ENCODE measurements at places on chromosomes 13 and 19.
A peak's percentile ranks its signal among the peaks of the same experiment; 100 is the strongest.

- H3K27me3 ChIP-seq, result no peaks in the 10 kb centered on the region
- peak overlapping the region; percentile 75 for H3K27ac ChIP-seq
- H3K4me3 ChIP-seq, result no peak overlapping the region
- peak; percentile 95 for DNase-seq
Measured at GRCh38 chr19:19120308-19121231, 17.7 kb downstream of the TMEM161A start.

GRCh38 chr13:51734786-51735185 lies 69.2 kb downstream of the DHRS12 start:
- H3K27ac ChIP-seq, result no peak overlapping the region
- no peak overlapping the region for H3K4me3 ChIP-seq
- H3K36me3 ChIP-seq, result no peaks in the 10 kb centered on the region
- no peak for DNase-seq
- no peaks in the 10 kb centered on the region for H3K27me3 ChIP-seq

DNA sequence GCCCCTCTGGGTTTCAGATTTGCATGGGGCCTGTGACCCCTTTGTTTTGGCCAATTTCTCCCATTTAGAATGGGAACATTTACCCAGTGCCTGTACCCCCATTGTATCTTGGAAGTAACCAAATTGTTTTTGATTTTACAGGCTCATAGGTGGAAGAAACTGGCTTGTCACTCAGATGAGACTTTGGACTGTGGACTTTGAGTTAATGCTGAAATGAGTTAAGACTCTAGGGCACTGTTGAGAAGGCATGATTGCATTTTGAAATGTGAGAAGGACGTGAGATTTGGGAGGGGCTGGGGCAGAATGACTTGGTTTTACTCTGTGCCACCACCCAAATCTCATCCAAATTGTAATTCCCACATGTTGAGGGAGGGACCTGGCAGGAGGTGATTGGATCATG lies 258.8 kb downstream of the NHLRC3 start:
- no peak overlapping the region for H3K4me3 ChIP-seq
- H3K4me1 ChIP-seq, result no peaks in the 10 kb centered on the region
- no peaks in the 10 kb centered on the region for H3K36me3 ChIP-seq
- H3K27me3 ChIP-seq, result no peaks in the 10 kb centered on the region
- H3K27ac ChIP-seq, result no peak overlapping the region

DNA sequence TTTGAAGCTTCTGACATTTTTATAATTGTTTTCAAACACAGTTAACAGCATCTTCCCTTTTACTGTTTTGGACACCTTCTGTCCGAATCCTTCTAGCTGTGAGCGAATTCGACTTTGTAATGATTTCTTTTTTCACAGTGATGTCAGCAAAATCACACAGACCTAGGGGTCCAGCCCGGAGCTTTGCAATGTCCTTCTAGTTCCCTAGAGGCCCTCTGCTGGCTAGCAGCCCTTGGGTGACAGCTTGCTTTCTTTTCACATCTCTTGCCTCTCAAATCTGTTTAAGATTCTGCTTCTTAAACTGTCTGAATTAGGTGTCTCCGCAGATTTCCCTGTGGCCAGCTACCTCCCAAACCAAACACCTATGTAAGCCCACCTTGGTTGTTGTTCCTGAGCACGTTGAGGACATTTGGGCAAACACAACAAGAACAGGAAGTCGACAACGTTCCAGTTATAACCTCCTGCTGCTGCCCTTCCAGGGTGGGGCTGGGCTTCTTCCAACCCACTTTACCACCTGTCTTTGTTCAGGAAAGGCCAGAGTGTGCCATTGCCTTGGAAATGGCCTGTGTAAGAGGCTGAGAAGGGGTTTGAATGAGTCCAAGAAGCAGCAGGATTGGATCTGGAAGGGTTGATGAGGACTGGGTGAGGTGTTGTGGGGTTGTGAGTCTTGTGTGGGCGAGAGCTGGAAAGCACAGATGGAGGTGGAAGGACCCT lies 123.1 kb downstream of the ATP8A2 start:
- no peaks in the 10 kb centered on the region for H3K27me3 ChIP-seq
- no peaks in the 10 kb centered on the region for H3K36me3 ChIP-seq
- DNase-seq, result no peak

GRCh38 chr19:16382775-16383543 lies 58.3 kb downstream of the KLF2 start:
- peak overlapping the region; percentile 92 for H3K27ac ChIP-seq
- H3K4me1 ChIP-seq, result peaks cover 31% of the 10 kb centered on the region

DNA sequence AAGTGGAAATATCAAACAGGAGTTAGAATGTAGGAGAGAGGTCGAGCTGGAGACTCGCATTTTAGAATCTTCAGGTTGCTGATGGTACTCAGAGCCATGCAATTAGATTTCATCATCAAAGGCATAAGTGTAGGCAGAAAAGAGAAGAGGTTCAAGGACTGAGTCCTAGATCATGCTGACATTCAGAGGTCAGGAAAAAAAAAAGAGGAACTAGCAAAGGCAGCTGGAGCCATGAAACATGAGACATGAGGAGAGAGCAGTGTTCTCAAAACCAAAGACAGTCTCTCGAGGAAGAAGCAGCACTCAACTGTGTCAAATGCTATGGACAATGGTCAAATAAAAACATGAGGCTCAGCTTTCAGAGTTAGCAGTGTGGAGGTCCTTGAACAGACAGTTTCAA lies 12.4 kb upstream of the TPP2 start:
- H3K36me3 ChIP-seq, result no peaks in the 10 kb centered on the region
- no peak overlapping the region for H3K27ac ChIP-seq

GRCh38 chr19:14118165-14119051 lies 846 bp upstream of the PRKACA start:
- no peaks in the 10 kb centered on the region for H3K27me3 ChIP-seq
- no peaks in the 10 kb centered on the region for H3K36me3 ChIP-seq
- H3K4me3 ChIP-seq, result peak overlapping the region; percentile 24

GRCh38 chr19:31810536-31811109 lies 461.4 kb upstream of the TSHZ3 start:
- H3K4me3 ChIP-seq, result no peak overlapping the region
- H3K4me1 ChIP-seq, result no peaks in the 10 kb centered on the region
- no peak for DNase-seq
- H3K36me3 ChIP-seq, result no peaks in the 10 kb centered on the region
- H3K27ac ChIP-seq, result no peak overlapping the region
- no peaks in the 10 kb centered on the region for H3K27me3 ChIP-seq

DNA sequence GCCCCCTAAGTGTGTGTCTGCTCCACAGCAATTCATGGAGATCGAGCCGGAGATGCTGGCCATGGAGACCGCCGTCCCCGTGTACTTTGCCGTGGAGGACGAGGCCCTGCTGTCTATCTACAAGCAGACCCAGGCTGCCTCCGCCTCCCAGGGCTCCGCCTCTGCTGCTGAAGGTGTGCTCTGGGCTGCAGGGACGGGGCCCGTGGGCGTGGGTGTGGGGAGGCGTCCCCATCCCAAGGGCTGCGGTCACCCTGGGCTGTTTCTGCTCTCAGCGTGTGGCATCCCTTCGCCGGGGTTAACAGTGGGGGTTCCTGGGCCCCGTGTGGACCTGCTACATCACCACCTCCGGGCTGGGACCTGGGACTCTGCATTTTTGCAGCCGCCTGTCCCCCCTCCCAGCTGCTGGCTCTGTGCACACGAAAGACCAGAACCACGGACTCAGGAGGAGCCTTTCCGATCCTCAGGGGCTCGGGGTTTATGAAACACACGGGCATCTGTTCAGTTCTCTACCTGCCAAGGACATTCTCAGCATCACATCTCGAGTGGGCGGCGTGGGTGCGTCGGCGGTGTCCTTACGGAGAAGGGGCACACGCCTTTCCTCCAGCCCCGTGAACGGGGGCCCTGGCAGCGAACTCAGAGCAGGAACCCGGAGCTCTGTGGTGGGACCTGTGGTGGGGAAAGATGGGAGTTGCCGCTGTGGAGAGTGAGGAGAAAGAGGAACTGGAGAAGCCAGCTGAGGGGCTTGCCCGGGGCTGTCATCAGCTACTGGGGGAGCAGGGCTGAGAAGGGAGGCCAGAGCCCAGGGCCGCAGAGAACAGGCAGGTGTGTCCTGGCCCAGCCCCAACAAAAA lies 7.8 kb downstream of the NCLN start:
- H3K4me3 ChIP-seq, result no peak overlapping the region
- H3K4me1 ChIP-seq, result no peaks in the 10 kb centered on the region
- H3K27ac ChIP-seq, result no peak overlapping the region
- H3K36me3 ChIP-seq, result no peaks in the 10 kb centered on the region

- no peaks in the 10 kb centered on the region for H3K4me1 ChIP-seq
- no peaks in the 10 kb centered on the region for H3K36me3 ChIP-seq
- H3K27me3 ChIP-seq, result no peaks in the 10 kb centered on the region
- no peak overlapping the region for H3K4me3 ChIP-seq
Measured at GRCh38 chr19:48544856-48545750, 6.9 kb upstream of the SULT2B1 start.

DNA sequence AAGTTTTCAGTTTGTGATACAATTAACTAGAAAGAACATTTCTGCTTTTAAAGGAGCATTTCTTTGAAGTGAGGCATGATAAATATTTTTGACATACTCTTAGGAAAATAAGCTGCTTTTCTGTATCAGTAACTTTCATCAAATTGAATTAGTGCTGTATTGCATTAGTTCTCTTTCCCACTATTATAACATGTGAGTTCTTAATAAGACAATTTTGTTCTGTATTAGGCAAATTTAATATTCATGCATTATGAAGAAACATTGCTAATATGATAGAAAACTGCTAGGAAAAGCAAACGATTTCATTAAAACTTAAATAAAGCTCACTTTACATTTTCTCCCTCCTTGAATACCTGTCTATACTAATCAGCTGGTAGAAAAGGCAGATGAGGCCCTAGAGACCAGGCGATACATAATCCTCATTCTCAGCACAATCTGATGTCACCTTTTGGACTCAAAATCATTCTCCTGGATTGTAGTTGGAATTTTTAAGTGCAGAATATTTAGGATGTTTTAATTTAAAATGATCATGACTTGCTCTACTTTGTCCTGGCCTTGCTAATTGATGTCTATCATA lies 1636.8 kb downstream of the PCDH9 start:
- no peak for DNase-seq
- H3K4me3 ChIP-seq, result no peak overlapping the region
- H3K4me1 ChIP-seq, result peaks cover 22% of the 10 kb centered on the region
- no peaks in the 10 kb centered on the region for H3K27me3 ChIP-seq
- H3K27ac ChIP-seq, result peak overlapping the region; percentile 20
- H3K36me3 ChIP-seq, result no peaks in the 10 kb centered on the region

- H3K27me3 ChIP-seq, result peaks cover 12% of the 10 kb centered on the region
- no peaks in the 10 kb centered on the region for H3K36me3 ChIP-seq
- DNase-seq, result peak; percentile 38
- H3K4me3 ChIP-seq, result no peak overlapping the region
- H3K27ac ChIP-seq, result no peak overlapping the region
- H3K4me1 ChIP-seq, result no peaks in the 10 kb centered on the region
Measured at GRCh38 chr19:27964185-27964584, 1248.8 kb downstream of the UQCRFS1 start.

DNA sequence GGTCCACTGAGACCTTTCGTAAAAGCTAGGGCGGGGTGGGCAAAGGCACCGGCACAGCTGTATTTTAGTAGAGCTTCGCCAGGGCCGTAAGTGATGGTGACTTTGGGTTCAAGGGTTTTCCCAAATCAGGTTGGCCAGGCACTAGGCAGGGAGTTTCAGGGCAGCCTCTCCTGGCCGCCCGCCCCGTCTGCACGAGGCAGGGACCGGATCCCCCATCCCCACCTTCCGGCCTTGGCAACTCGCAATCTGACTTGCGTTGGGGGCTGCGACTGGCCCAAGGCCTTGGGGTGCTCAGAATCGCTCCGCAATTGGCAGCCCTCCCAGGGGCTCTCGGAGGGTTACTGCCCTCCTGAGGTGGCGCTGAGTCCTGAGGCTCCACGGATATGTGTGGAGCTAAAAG lies 4.1 kb upstream of the ZIC5 start:
- peaks cover 98% of the 10 kb centered on the region for H3K27me3 ChIP-seq
- no peak overlapping the region for H3K4me3 ChIP-seq
- no peak overlapping the region for H3K27ac ChIP-seq
- no peaks in the 10 kb centered on the region for H3K4me1 ChIP-seq

DNA sequence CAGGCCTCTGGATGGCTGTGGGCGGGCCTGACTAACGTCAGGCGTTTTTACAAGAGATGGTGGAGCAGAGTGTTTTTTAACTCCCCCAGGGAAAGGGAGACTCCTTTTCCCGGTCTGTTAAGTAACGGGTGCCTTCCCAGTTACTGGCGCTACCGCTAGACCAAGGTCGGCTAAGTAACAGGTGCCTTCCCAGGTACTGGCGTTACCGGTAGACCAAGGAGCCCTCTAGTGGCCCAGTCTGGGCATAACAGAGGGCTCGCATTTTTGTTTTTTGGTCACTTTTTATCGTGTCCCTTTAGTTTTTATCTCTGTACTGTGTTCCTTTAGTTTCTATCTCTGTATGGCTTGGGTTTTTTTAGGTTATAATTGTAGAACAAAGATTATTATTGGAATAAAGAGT lies 10.0 kb downstream of the ZNF383 start:
- no peak overlapping the region for H3K27ac ChIP-seq
- H3K36me3 ChIP-seq, result peaks cover 13% of the 10 kb centered on the region
- no peak overlapping the region for H3K4me3 ChIP-seq
- DNase-seq, result peak; percentile 59
- H3K27me3 ChIP-seq, result no peaks in the 10 kb centered on the region

DNA sequence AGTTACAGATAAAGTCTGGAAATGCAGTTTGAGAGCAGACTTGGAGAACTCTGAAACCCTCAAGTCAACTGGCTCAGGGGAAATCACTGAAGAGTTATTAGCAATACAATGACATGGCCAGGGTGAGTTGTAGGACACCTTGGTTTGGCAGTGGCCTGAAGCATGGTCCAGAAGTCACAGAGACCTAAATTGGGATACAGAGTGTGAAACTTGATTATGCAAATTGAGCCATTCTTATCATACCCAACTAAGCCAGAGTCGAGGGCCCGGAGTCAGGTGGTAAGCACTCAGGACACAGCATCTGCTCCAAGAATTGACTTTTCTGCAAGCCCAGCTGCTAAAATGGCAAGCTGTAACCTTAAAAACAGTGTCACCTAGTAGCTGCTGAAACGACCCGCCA lies 224.5 kb downstream of the DCLK1 start:
- no peaks in the 10 kb centered on the region for H3K36me3 ChIP-seq
- H3K4me1 ChIP-seq, result no peaks in the 10 kb centered on the region
- H3K27ac ChIP-seq, result no peak overlapping the region
- H3K4me3 ChIP-seq, result no peak overlapping the region
- no peaks in the 10 kb centered on the region for H3K27me3 ChIP-seq

- DNase-seq, result no peak
- no peak overlapping the region for H3K4me3 ChIP-seq
Measured at GRCh38 chr13:23468811-23469210, 35.3 kb upstream of the SACS start.

- H3K4me3 ChIP-seq, result no peak overlapping the region
- no peak overlapping the region for H3K27ac ChIP-seq
- no peaks in the 10 kb centered on the region for H3K27me3 ChIP-seq
- no peaks in the 10 kb centered on the region for H3K4me1 ChIP-seq
- no peaks in the 10 kb centered on the region for H3K36me3 ChIP-seq
Measured at GRCh38 chr13:83298617-83299016, 583.7 kb downstream of the SLITRK1 start.

DNA sequence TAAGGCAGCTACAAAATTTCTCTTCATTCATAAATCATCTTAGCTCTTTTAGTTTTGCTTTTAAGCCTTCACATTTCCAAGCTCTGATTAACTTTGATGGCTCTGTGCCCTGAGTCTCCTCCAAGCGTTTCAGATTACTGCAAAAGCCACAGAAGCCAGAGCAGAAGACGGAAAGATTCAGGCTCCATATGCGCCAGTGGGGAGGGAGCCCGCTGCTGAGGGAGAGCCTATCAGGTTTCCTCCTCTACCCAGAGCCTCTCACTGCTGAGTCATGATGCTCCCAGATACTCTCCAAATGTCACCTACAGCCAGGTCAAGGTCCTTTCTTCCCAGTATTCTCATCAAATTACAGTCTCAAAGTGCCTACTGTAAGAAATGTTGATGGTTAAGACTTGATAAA lies 193.6 kb downstream of the RAP2A start:
- no peaks in the 10 kb centered on the region for H3K4me1 ChIP-seq
- no peaks in the 10 kb centered on the region for H3K36me3 ChIP-seq
- no peak overlapping the region for H3K4me3 ChIP-seq

GRCh38 chr13:94176561-94176960 lies 302.9 kb downstream of the DCT start:
- H3K4me3 ChIP-seq, result no peak overlapping the region
- H3K4me1 ChIP-seq, result no peaks in the 10 kb centered on the region
- DNase-seq, result no peak

All from cardiac muscle cell (in vitro differentiated cells and primary cell).